Left ventricle myocardium superior (tissue), 1 donor: ENCODE measurements at places on chromosomes 7 and 10. TPM values are rescaled to one million over a fixed set of nuclear protein-coding genes. Genes with fewer than 3 reads are reported as not detected.

GRCh38 chr7:100677308-100678267 is 4.0 kb downstream of the GNB2 start:
- DNase-seq = peak; percentile 31

DNA sequence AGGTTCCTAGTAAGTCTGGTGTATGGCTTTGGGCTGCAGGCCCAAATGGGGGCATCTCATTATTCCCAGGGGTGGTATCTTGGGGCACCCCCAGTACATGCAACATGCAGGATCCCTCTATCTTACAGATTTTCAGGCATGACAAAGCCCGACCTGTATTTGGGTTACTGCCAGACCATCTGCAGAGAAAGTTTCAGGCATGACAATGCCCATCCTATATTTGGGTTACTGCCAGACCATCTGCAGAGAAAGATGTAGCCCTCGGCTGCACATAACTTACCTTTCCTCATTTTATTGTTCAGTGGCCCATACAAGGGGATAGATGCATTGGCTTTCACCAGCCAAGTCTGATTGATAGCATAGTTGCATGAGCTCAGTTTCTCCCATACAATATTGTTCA is 112.2 kb upstream of the RAB18 start:
- DNase-seq = no peak

DNA sequence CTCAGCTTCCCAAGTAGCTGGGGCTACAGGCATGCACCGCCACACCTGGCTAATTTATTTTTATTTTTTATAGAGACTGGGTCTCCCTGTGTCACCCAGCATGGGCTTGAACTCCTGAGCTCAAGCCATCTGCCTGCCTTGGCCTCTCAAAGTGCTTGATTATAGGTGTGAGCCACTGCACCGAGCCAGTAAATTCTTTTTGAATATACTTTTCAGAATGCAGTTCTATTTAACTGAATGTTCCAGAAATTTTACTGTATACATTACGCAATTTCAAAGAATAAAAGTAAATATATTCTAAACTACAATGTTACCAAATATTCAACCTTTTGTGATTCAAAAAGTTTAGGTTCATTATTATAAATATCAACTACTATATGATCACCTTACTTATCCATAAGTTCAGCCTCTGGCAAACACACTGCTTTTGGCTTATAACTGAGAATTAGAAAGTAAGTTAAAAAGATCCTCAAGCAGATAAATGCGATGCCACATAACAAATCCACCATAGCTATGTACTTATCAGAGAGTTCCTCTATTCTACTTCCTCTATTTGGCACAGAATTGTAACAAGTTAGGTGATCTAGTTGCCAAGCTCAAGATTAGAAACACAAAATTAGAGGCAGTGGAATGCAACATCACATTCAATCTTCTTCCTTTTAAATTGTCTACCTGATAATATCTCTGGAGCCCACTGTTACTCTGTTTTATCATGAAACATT is 118.2 kb downstream of the ANK3 start:
- no peak for DNase-seq

DNA sequence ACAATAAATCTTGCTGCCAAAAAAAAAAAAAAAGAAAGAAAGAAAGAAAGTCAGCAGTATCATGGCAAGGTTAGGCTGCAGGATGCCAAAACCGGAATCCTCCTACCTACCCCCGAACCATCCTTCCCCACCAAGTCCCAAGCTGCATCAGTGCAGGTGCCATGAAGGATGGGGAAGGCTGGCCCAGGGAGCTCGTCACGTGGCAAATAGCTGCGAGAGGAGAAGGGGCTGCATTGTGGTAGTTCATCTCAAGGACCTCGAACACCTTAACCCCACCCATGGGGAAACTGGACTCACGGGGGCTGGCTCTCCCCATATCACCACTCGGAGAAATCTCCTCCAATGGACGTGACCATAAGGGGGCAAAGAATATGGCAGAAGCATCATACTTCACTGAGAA is 86.2 kb downstream of the TACC2 start:
- no peak for DNase-seq

DNA sequence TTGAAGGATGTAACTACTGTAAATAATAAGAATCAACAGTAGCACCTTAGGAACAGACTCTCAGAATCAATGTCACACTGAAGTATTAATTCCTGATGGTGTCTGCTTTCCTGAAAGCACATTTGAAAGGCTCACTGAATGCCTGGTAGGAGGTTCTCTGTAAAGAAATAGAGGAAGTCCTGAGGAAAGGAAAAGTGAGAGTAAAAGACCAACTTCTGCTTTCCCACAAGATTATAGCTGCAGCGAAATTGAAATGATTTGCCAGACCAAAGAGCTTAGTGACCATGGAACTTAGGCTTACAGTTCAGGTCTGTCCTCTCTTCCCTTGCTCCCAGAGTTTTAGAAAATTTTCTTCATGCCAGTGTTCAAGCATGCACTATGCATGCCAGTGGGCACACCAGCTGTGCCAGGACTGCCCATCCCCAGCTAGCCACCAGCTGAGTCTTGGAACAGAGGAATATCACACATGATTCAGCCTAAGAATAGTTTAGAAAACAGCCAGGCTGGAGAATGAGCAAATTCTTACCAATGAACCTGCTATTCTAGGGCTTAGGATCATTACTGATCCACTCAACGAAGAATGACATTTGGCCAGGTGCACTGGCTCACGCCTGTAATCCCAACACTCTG is 123.2 kb downstream of the HERPUD2 start:
- DNase-seq = no peak

DNA sequence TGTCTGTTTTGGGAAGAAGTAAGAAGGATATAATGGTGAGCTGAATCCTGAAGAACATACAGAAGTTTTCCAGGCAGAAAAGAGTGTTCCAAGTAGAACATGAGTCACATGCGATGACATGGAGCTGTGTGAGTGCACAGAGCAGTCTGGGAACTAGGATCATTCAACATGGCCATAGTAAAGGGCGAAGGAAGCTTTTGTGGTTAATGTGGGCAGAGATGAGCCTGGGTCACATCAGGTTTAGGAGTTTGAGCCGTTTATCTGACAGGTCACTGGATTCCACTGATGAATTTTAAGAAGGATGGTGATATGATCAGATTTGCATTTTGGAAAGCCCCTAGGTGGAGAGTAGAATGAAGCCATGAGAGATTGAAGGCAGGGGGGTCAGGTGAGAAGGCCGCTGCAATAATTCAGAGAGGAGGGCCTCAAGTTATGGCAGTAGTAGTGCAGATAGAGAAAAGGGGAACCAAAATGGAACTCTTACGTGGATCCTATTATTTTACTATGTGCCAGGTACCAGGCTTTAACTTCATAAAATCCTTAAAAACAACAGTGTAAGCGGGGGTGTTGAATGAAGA is 171.3 kb downstream of the RNLS start:
- no peak for DNase-seq

- no peak for DNase-seq
Measured at GRCh38 chr10:96288151-96288621, 16.0 kb upstream of the DNTT start.

DNA sequence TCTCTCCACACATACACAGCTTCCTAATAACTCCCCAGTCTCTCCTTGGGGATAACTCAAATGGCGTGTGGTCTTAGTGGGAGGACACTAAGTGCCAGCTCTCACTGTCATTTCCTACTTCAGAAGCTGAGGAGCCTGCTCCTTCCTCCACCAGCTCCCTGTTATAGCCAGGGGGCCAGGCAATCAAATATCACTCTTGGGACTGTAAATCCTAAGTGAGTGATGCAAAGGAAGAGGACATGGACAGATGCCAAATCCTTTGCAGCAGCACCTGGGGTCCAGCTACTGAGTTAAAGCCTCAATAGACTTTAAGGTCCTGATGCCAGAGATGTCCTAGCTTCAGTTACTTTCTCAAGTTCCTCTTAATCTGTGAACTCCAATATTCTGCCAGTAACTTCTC is 34.1 kb downstream of the SEM1 start:
- DNase-seq = no peak

GRCh38 chr10:6398399-6398798 is 181.7 kb downstream of the PRKCQ start:
- no peak for DNase-seq

Gene CNPY1
- total RNA-seq = not detected
